CD4-positive, alpha-beta T cell treated with Interleukin-12 subunit alpha and Interleukin-12 subunit beta, for 1 hour (primary cell): ENCODE measurements at places on chromosomes 5 and 9.

GRCh38 chr5:5141625-5142525 is 1.7 kb downstream of the ADAMTS16 start:
- DNase-seq, result peak; percentile 53

DNA sequence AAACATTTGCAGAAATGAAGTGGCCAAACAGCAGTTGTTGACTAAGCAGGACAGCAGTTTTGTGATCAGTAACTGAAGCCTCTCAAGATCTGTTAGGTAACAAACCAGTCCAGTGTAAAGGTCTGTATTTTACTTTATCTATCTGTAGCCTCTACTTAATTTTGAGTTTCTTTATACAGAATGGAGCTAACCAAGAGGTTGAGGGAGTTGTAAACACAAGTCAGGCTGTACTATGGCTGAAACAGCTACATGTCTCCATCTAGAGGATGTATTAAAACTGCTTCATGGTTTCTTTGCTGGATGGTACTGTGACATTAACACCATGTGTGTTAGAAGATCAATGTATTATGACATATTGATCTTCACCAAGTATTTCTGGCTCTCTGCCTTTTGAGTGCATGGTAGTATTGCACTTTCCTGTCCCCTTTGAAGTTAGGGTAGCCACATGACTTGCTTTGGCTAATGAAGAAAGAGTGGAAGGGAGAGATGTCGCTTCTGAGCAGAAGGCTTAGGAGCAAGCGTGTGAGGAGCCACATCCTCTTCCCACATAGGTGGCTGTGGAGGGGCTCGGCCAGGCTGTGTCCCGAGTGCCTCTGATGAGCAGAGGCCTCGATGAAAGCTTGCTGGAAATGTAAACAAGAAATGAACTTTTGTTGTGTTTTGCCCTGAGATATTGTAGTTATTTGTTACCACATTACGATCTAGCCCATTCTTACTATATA is 105.6 kb upstream of the PCA3 start:
- DNase-seq, result peak; percentile 54

- no peak for DNase-seq
These were observed 276.0 kb upstream of the DAP start for GRCh38 chr5:11037080-11037479.

DNA sequence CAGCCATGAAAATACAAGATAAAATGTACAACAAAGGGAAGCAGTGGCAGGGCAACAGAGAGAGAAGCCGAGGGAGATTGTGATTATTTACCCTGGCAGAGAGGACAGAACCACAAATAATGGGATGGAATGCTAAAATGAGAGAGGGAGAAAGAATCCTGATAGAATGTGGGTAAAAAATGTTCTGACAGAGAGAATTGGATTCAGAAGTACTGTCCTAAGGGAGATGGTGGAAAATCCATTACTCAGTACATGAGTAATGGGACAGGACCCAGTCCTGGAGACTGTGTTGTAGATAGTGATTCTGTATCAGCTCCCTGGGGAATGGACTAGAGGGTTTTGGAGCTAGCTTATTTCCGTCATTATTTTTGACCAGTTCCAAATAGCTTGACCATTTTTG is 831.5 kb downstream of the MAT2B start:
- no peak for DNase-seq

GRCh38 chr5:137515238-137515637 is 16.1 kb upstream of the SPOCK1 start:
- no peak for DNase-seq

GRCh38 chr5:22319798-22320197 is 533.3 kb downstream of the CDH12 start:
- no peak for DNase-seq

DNA sequence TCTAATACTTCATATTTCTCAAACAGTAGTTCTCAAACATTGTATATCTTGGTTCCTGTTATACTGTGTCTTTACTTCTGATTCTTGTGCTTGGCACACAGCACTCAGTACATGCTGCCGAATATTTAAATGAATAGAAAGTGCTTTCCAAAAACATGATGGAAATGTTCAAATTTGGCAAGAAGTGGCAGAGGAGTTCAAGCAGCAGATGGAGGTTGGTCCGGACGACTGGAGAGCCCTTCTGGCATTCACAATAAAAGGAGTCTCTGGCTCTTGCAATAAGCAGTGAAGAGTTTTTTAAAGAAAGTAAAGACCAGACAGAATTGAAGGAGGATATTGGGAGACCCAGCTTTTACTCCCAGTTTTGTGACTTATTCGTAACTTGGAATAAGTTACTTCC is 36.3 kb downstream of the TSTD2 start:
- DNase-seq, result no peak

GRCh38 chr5:85670417-85670816 is 947.3 kb upstream of the COX7C start:
- DNase-seq, result no peak

DNA sequence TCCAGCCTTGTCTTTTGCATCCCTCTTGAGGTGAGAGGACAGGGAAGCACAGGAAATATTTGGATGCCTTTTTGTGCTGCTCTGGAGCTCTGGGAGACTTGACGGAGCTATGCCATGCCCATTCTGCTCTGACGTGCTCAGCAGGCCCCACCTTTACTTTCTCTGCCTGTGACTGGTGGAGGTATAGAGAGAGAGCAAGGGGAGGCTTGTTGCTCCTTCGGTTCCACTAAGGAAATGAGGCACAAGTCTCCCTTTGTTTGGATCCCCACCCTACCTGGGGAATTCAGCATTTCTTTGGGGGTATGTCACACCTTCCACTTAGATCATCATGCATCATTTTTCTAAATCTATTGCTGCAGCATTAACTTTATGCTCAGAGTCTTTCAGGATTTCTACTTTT is 121.8 kb upstream of the CNTLN start:
- no peak for DNase-seq

GRCh38 chr5:143312822-143313221 is 90.7 kb downstream of the NR3C1 start:
- DNase-seq, result no peak

DNA sequence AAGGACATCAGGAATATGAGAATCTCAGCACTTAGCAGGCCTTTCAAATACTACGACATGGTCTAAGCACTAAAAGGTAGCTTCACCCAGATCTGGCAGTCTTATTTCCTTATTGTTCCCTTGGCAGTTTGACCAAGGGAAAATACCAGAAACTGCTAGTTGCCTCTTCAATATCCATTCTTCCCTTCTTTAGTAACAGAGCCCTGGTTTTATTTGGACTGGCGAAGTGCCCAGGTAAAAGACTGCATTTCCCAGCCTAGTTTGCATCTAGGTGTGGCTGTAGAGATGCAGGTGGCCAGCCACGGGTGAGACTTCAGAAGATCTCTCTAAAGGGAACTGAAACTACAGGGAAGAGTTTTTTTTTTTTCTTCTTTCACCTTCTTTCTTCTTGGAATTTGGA is 21.6 kb downstream of the DMRT2 start:
- no peak for DNase-seq

GRCh38 chr5:112685386-112685785 is 52.3 kb upstream of the APC start:
- DNase-seq, result no peak

GRCh38 chr9:18438951-18439350 is 35.0 kb upstream of the ADAMTSL1 start:
- DNase-seq, result no peak

GRCh38 chr5:151094852-151095245 is 14.0 kb upstream of the TNIP1 start:
- no peak for DNase-seq

DNA sequence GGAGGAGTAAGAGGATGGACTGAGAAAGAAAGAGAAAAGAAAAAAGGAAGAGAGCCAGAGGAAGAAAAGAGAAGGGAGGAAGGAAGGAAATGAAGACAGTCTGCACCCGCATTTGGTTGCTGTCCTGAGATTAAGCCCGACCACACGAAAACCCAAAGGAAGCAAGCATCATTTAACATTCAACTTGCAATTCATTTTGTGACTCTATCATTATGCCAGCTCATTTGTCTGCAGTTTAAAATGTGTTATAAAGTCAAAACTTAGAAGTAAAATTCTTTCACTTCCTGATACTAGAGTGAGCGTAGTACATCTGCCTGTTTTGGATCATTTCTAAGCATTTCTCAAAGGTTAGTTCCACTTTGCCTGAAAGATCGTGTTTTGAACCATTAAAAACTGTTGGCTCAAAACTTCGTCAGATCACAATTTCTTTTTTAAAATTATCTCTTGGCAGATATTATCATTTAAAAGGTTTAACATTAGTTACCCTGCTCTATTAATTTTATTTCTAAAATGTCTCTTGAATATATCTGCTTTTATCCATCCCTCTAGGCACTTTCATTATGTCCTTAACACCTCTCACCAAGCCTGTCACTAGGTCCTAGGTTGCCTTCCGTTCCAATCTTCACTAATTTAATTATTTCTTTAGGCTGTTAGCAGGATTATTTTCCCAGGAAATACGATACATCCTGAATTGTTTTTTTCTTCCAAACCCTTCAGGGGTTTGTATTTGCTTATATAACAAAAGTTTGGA is 240.9 kb downstream of the TLE4 start:
- peak; percentile 2 for DNase-seq
